ENCODE measurements at places on chromosomes 1 and 21. TPM values are rescaled to one million over a fixed set of nuclear protein-coding genes. Genes with fewer than 3 reads are reported as not detected.

The KCNQ4 gene
- 0.44 TPM for total RNA-seq

The RPE65 gene
- total RNA-seq: not detected

The UTS2 gene
- 8.0 TPM for total RNA-seq

The PTGER3 gene
- 0.32 TPM for total RNA-seq

The PADI2 gene
- total RNA-seq: not detected

The PYCR2 gene
- total RNA-seq: 51.6 TPM

The CDC42BPA gene
- 1.5 TPM for total RNA-seq

The LCK gene
- 388 TPM for total RNA-seq

The GRIK1 gene
- not detected for total RNA-seq

The LGALS8 gene
- total RNA-seq: 183 TPM

The RNASEL gene
- total RNA-seq: 9.1 TPM

The S100A7 gene
- total RNA-seq: not detected

The MRAP gene
- total RNA-seq: not detected

The MROH9 gene
- total RNA-seq: not detected

The RNF186 gene
- total RNA-seq: not detected

All from CD4-positive, CD25-positive, alpha-beta regulatory T cell (primary cell).